ENCODE measurements at places on chromosomes 1 and 21. TPM values are rescaled to one million over a fixed set of nuclear protein-coding genes. Genes with fewer than 3 reads are reported as not detected.

Gene HUNK
- total RNA-seq = 0.17 TPM

DNA sequence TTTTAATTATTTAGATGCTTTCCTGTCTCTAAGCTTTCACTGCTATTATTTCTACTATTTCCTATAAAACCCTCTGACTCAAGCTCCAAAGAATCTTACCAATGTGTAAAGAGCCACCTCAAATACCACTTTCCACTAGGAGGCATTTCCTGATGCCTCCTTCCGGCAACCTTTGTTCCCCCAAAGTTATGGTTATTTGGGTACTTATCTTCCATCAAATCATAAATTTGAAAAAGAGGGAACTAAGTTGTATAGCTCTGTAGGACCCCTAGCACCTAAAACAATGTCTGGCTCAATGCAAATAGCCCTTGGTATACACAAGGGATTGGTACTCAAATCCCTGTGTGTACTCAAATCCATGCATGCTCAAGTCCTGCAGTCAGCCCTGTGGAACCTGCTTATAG lies 79.6 kb downstream of the NME7 start:
- H3K27ac ChIP-seq = no peak overlapping the region
- no peak overlapping the region for H3K4me3 ChIP-seq
- peaks cover 3% of the 10 kb centered on the region for H3K36me3 ChIP-seq

GRCh38 chr1:87325982-87326738 lies 2.5 kb upstream of the LMO4 start:
- H3K27me3 ChIP-seq = peaks cover 20% of the 10 kb centered on the region
- no peak overlapping the region for H3K27ac ChIP-seq
- H3K4me3 ChIP-seq = no peak overlapping the region
- peaks cover 5% of the 10 kb centered on the region for H3K36me3 ChIP-seq

- H3K36me3 ChIP-seq = peaks cover 4% of the 10 kb centered on the region
- peak overlapping the region; percentile 74 for H3K27ac ChIP-seq
- H3K27me3 ChIP-seq = no peaks in the 10 kb centered on the region
- peaks cover 85% of the 10 kb centered on the region for H3K4me1 ChIP-seq
- peak overlapping the region; percentile 18 for H3K4me3 ChIP-seq
- DNase-seq = peak; percentile 71
These were observed 182.6 kb upstream of the EDN2 start for GRCh38 chr1:41666981-41667631.

- H3K4me1 ChIP-seq = no peaks in the 10 kb centered on the region
- H3K36me3 ChIP-seq = peaks cover 10% of the 10 kb centered on the region
- no peak overlapping the region for H3K4me3 ChIP-seq
- no peak for DNase-seq
These were observed 55.4 kb downstream of the KCNAB2 start for GRCh38 chr1:6100861-6101783.

DNA sequence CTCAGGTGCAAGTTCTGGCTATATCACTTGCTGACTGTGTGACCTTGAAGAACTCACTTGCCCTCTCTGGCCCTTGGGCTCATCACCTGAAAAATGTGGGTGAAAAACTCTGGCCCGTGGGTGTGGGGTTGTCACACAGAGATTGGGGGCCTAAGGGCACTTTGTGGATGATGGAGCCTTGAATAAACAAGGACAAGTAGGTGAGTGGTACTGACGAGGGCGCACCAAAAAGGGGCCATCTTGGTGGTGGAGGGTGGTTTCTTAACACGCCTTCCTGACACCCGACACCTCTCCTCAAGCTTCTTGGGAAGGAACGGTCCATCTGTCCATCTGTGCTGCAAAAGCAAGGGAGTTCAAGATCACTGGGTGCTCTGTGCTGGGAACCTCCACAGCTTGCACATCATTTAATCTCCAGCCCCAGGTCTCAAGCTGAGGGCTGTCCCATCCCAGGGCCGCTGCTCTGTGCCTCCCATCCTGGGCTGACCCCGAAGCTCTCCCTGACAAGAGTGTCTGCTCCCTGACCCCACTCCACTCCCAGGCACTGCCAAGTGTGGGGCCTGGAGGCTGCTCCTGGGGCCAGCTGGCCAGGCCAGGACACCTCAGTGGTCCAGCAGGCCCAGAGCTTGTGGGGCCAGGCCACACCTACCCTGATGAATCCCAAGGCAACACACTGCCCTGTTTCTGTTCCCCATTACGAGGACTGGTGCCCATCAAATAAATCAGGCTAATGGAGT lies 97.3 kb downstream of the GLIS1 start:
- DNase-seq = no peak
- H3K27ac ChIP-seq = no peak overlapping the region
- no peak overlapping the region for H3K4me3 ChIP-seq
- no peaks in the 10 kb centered on the region for H3K4me1 ChIP-seq

DNA sequence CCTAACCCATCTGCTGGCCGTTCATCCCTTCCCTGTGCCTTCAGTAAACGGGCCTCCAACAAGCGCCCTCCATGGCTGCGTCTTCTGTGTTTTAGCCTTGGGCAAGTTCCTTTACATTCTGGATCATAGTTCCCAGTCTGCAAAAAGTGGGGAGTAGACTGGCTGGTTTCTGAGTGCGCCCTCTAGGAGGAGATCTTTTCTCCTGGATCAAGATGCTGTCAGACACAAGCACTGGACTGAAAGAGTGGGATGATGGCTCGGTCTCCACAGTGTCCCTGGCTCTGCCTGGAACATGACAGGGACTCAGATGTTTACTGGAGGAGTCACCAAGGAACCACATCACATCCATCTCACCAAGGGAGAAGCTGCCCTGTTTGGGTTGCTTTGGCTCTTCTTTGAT lies 88.8 kb downstream of the PRDM2 start:
- peaks cover 57% of the 10 kb centered on the region for H3K36me3 ChIP-seq
- peaks cover 19% of the 10 kb centered on the region for H3K4me1 ChIP-seq
- H3K27ac ChIP-seq = no peak overlapping the region
- no peak for DNase-seq
- no peak overlapping the region for H3K4me3 ChIP-seq

Gene ADAMTS5
- not detected for total RNA-seq

DNA sequence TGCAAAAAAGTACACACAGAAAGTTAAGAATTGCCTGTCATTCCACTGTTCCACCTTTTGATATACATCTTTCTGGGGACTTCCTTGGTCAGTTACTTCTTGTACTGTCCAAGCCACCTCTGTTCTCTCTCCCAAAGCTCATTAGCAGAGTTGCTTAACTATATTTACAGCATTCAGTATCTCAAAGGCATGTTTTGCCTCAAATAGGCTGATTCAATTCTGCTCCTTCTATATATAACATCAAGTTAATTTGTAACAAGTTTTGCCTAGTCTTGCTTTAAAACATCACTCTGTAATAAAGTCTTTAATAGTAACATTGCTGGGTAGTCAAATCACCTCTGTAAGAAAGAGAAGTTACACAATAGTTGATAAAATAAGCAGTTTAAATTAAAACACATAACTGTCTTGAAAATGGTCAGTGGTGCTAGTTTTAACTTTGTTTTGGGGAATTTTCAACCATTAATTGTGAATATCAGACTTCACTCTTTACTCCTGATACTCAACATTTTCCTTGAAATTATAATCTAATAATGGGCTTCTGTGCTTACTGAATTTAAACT lies 35.7 kb downstream of the EDARADD start:
- no peak for DNase-seq
- H3K27me3 ChIP-seq = no peaks in the 10 kb centered on the region
- H3K27ac ChIP-seq = no peak overlapping the region
- no peaks in the 10 kb centered on the region for H3K36me3 ChIP-seq
